Fibroblast of lung (primary cell): ENCODE measurements at places on chromosomes 12 and 14.

- DNase-seq, result peak; percentile 76
These were observed 61.6 kb upstream of the DAAM1 start for GRCh38 chr14:59126714-59127436.

GRCh38 chr12:51839310-51839947, 9.1 kb downstream of the FIGNL2 start:
- DNase-seq, result no peak

DNA sequence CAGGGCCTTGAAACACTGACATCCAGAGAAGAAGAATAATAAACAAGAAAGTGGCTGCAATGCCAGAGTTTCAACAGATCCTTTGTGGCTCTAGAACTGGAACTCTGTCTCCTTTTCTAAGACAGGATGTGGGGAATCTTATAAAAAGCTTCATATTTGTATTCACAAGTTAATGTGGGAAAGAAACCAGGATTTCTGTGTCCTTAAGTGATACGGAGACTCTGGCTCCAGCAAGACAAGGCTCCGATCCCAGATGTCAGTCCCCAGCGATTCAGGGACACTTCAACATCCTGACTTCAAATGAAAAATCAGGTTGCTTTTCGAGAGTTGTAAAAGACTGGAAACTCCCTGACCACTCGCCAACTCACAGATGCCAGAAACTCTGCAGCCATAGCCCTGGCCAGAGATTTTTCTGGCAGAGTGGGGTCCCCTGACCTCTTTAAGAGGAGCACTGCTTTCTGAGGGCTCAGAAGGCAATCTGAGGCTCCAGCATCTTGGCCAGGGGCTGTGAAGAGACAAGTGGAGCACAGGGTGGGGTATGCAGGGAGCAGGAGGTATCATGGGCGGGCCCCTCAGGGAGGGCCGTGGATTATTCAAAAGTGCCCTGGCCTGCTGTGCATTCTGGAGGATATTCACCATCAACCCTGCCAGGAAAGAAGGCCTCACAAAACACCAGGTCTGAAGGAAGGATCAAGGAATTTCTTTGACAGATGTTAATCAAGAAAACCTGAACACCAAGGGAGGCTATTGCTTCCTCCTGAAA, 53.3 kb downstream of the TMX1 start:
- peak; percentile 49 for DNase-seq

- no peak for DNase-seq
These were observed 73.9 kb downstream of the VEZT start for GRCh38 chr12:95291501-95291900.

DNA sequence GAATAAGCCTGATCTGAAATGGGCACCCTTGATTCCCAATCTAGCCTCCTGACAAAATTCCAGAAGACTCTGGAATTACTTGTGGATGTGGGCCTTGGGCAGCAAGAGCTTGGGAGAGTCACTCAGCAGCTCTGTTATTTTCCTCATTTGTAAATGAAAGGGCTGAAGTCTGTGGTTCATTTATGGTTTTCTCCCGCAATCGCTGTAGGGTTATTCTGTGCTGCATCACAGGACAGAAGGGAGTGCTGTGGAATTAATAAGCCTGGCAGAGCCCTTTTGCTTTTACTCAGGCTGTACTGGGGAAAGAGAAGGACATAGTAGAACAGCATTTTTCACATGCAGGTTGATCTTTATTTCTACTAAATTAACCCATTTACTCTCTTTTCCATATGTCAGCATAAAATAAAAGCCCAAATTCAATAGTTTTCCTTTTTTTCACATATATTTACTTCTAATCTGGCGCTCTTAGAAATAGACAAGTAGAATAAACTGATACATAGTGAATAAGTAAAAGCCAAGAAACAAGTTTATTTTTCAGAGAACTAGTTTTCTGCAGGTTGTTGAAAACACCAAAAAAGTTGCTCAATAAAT, 49.2 kb downstream of the DUSP16 start:
- no peak for DNase-seq

- no peak for DNase-seq
These were observed 73.7 kb downstream of the RMST start for GRCh38 chr12:97536353-97536752.

- DNase-seq, result no peak
These were observed 1330.7 kb upstream of the TMEM132C start for GRCh38 chr12:126936181-126936851.
